ENCODE measurements at places on chromosomes 6 and 20.

- DNase-seq: no peak
These were observed 59.6 kb upstream of the AFDN start for GRCh38 chr6:167766986-167767714.

- DNase-seq: no peak
These were observed 4.3 kb downstream of the VGLL2 start for GRCh38 chr6:117269638-117270054.

DNA sequence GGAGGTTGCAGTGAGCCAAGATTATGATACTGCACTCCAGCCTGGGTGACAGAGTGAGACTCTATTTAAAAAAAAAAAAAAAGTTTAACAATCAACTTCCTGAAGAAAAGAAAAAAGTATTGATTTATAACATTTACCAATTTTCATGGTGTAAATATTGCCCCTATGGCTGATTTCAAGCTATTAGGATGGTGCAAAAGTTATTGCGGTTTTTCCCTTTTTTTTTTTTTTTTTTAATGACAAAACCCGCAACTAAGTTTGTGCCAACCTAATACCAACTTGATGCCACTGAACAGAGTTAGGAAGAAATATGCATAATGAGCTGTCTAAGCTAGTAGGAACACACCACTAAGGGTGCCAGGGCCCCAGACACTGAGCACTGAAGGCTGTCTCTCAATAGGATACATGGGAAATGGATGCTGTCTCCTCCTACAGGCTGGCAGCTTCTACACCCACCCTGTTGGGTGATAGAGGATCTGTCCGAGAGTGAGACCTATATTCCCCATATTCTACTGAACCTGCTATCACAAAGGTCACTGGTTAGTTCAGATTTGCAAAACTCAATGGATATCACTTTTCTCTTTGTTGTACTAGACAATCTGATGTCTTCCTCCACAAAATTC is 6.5 kb upstream of the PERP start:
- DNase-seq: no peak

GRCh38 chr6:86856937-86857563 is 80.3 kb upstream of the HTR1E start:
- DNase-seq: no peak

- DNase-seq: no peak
These were observed 399.8 kb downstream of the BTBD9 start for GRCh38 chr6:38239719-38240451.

DNA sequence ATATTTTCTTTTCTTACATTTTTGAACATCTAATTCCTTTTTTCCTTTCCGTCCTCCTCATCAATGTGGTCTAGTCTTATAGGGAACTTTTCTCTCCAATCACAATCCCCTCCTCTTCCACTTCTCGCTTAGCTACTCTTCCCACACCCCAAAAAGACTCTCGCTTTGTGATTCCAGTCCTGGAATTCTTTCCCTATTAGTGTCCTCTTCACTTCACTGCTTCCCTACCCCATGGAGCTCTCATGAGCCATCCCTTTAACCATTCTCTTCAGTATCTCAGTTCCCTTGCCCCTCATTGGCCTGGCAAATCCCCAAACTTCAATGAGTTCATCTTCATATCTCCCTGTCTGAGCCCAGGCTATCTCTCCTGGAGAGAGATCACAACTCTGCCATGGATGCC is 55.3 kb upstream of the CEP85L start:
- no peak for DNase-seq

- DNase-seq: no peak
These were observed 63.7 kb upstream of the POPDC3 start for GRCh38 chr6:105243487-105243886.

- no peak for DNase-seq
These were observed 21.2 kb upstream of the MEP1A start for GRCh38 chr6:46772016-46772415.

GRCh38 chr6:158868890-158869825 is 50.0 kb upstream of the EZR start:
- peak; percentile 98 for DNase-seq

- DNase-seq: no peak
These were observed 182.5 kb upstream of the PDE10A start for GRCh38 chr6:165845493-165845892.

GRCh38 chr20:57660922-57661745 is 40.9 kb upstream of the ZBP1 start:
- no peak for DNase-seq

- DNase-seq: no peak
These were observed 33.3 kb upstream of the SOX4 start for GRCh38 chr6:21560249-21560648.

GRCh38 chr6:128532136-128532535 is 11.7 kb upstream of the PTPRK start:
- DNase-seq: no peak

DNA sequence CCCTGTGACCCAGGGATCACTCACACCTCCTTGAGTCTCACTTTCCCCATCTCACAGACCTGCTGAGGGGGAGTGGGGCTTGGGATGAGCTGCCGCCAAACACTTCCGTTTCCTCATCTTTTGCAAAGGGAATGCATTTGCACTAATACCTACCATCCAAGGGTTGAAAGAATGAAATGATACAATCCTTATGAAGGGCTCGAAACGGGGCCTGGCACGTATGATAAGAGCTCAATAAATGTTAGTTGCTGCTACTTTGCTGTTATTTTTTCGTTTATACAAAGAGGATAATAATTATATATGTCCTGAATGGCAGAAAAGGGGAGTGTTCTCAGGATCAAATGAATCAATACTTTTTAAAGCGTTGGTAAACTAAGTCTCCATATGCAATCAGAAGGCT is 6.1 kb upstream of the TFAP2D start:
- no peak for DNase-seq

GRCh38 chr20:39825950-39826349 is 863.1 kb downstream of the MAFB start:
- no peak for DNase-seq

- DNase-seq: no peak
These were observed 17.3 kb downstream of the APCDD1L start for GRCh38 chr20:58497724-58498469.

DNA sequence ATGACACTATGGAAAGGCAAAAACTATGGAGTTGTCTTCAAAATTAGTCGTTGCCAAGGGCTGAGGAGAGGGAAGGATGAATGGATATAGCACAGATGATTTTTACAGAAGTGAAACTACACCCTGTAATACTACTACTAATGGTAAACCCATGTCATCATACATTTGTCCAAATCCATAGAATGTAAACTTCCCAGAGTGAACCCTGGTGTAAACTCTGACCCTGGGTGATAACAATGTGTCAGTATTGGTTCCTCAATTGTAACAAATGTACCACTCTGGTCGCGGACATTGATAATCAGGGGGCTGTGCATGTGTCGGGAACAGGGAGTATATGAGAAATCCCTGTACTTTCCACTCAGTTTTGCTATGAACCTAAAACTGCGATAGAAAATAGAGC is 72.2 kb downstream of the CNBD2 start:
- no peak for DNase-seq

- no peak for DNase-seq
These were observed 60.9 kb downstream of the MCHR2 start for GRCh38 chr6:99933129-99933528.

GRCh38 chr6:38445925-38446324 is 193.8 kb downstream of the BTBD9 start:
- DNase-seq: no peak

DNA sequence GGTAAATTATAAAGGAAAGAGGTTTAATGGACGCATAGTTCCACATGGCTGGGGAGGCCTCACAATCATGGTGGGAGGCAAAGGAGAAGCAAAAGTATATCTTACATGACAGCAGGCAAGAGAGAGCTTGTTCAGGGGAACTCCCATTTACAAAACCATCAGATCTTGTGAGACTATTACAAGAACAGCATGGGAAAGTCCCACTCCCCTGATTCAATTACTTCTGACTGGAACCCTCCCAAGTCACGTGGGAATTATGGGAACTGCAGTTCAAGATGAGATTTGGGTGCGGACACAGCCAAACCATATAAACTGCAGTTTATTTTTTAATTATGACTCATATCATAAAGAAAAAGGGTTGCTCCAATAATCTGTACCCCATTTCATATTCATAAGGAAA is 22.3 kb upstream of the HLA-DQA2 start:
- no peak for DNase-seq

- no peak for DNase-seq
These were observed 216.2 kb downstream of the CD83 start for GRCh38 chr6:14333556-14334305.

GRCh38 chr6:116530436-116530835 is 15.0 kb downstream of the TRAPPC3L start:
- no peak for DNase-seq

DNA sequence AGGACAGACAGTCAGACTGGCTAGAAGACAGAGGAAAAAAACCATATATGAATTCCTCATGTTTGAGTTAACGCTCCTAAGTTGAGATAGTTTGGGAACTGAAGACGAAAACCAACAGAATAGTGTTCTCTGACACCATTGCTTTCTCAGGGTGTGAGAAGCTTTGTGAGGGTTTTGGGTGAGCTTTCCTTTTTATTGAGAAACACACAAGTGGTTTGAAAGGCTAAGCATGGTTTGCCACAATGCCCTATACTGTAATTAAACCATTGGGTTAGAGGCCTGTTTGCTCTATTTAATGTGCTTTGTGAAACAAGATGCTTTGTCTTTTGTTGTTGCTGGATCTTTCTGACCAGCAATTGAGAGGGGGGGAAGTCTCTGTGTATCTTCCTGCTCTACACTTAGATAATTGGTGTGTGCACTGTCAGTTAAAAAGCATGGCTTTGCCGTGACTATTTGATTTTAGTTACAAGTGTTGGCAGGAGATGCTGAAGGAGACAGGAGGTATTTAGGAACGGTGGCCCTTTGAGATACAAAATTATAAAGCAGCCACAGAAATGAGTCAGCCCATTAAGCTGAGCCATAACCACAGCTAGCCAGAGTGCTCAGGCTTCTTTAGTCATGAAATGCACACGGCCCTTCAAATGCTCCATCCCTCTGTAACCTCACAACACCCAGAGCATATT is 273.0 kb upstream of the PREP start:
- no peak for DNase-seq

- DNase-seq: no peak
These were observed at the start of gene FRMD1 for GRCh38 chr6:168078943-168079405. Gene FRMD1, minus strand, starts transcription at chr6:168079212. Its CDS starts 118 bp downstream, at chr6:168079094.

GRCh38 chr6:144462058-144462457 is 176.9 kb downstream of the UTRN start:
- no peak for DNase-seq

DNA sequence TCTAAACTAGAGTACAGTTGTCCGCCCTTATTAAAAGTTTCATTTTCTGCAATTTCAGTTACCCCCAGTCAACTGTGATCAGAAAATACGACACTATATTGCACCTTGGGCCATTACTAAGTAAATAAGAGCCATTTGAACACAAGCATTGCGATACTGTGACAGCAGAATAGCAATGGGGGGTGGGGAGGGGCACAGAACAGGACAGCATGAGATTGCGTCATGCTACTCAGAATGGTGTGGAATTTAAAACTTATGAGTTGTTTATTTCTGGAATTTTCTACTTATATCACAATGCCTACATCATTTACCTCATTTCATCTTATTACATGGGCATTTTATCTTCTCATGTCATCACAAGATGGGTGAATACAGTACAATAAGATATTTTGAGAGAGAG is 166.3 kb downstream of the MANEA start:
- no peak for DNase-seq

GRCh38 chr6:134585517-134585873 is 267.6 kb upstream of the SGK1 start:
- DNase-seq: no peak

- DNase-seq: no peak
These were observed 127.6 kb upstream of the SYNDIG1 start for GRCh38 chr20:24341781-24342180.

DNA sequence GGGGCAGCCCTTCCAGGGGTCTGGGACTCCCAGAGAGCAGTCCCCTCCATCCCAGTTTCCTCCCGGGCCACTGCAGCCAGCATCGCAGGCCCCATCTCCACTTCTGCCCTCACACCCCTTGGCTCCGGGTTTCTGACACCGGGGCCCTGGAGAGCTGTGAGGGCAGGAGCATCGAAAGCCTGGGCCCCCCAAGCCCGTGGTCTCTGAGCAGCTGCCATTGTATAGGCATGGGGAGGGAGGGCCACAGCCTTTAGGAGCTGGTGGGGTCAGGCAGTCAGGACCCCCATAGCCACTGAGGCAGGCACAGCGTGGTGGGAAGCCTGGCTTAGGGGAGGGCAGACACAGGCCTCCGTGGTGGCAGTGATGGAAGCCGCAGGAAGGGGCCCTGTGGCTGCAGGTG is 9.7 kb upstream of the GPSM3 start:
- DNase-seq: no peak

DNA sequence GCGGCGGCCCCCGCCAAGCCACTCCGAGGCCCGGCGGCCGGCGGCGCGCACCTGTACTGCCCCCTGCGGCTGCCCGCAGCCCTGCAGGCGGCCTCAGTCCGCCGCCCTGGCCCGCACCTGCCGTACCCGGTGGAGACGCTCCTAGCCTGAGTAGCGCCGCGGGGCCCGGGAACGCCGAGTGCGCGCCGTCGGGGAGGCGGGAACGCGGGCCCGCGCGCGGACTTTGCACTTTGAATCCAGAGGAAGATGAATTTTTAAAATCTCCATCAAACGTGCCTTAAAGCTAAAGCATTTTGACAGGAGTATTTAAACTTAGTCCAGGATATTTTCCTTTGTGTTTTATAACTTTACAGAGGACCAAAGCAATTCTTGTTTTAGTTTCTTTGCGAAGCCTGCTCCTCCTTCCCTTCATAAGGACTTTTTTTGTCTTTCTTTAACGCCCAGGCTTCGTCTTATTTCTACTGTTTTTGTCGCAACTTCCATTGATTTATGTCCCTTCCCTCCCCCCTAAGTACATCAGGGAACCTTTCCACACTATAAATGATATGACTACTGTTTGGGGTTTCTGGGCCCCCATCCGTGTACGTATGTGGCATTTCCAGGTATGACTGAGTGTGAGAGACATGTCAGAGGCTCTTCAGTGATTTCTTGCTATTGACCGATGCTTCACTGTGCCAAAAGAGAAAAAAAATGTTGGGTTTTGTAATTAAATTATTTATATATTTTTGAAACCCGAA is 2.0 kb downstream of the FOXQ1 start:
- peak; percentile 41 for DNase-seq

DNA sequence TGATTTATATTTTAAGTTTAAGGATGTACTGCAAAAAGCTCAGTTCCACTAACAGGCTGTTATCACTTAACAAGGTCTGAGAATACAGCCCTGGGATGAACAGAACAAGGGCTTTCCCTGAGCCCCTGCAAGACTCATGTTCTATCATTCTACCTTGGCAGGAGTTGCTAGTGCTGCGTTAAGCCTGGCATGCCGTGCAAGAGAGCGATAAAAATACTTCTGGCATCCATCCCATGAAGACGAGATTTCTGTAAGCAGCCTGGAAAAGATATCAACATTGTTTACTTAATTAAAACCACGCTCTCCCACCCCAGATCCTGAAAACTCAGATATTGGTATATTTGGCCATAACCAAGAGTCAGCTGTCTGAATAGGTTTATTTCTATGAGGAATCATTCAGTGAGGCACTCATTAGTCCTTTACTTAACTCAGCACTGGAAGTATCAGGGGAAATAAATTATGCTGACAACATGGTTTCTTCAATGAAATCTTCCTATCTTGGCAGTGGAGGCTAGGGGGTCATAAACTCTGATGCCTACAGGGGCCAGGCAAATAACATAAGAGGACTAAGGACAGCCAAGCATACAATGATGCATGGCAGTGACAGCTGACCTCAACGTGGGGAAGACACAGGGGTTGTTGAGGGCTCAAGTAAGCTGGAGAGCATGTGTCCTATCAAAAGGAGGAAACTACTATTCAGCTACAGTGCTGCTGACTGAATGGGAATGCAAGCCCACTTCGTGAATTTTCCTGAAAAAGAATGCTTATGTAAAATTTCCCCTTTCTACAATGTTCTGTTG is 37.6 kb upstream of the LYRM2 start:
- DNase-seq: no peak

Data from stimulated activated naive CD8-positive, alpha-beta T cell treated with anti-CD3 and anti-CD28 coated beads, Interleukin-15, amount 100 ng/mL, for 72 hours (primary cell).